ENCODE measurements at places on chromosomes 4 and X.

- no peak for DNase-seq
These were observed 659.8 kb upstream of the MAGEB2 start for GRCh38 chrX:29555465-29556091.

- no peak for DNase-seq
These were observed 140.8 kb upstream of the AGA start for GRCh38 chr4:177582992-177583391.

DNA sequence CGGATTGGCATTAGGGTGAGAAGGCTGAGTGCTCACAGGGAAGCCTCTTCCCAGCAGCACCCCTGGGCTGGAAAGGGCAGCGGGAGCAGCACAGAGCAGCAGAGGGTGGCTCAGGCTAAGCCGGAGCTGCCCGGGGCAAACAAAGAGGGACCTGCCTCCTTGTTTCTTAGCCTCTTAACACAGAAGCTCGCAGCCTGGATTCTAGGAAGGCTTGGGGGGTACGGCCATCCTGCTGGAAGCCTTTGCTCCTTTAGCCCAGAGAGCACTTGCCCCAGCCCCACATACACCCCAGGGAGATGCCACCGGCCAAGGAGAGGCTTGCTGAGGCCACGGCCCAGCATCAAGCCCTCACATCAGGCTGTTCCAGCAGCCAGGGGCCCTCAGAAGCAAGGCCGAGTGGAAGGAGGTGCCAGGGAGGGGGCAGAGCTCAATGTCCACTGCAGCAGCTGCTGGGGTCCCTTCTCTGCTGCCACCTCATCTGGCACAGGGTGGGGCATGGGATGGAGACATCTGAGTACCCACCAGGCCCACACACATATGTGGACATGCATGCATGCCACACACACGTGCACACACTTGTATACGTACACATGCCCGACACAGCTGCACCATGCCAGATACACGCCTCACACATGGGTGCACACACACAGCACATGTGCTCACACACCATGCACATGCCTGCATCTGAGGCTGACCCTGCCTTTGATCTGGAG is 20.3 kb upstream of the SPON2 start:
- no peak for DNase-seq

DNA sequence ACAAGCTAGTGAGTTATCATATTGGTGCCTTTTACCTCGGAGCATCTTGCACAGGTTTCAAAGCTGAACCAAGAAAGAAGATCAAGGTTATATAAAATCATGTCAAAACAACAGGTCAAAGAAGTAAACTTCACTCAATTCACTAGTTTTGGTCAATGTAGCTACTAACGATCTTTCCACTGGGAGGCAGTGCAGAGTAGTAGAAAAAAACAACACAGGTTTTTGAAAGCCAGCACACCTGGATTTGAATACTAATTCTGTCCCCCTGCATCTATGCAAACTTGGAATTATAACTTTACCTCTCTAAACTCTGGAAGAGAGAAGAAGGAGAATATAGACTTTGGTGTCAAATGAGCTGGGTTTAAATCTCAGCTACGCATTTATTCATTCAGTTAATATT is 266.1 kb downstream of the GRIA3 start:
- no peak for DNase-seq

GRCh38 chr4:70943114-70943513 is 40.9 kb downstream of the MOB1B start:
- no peak for DNase-seq

DNA sequence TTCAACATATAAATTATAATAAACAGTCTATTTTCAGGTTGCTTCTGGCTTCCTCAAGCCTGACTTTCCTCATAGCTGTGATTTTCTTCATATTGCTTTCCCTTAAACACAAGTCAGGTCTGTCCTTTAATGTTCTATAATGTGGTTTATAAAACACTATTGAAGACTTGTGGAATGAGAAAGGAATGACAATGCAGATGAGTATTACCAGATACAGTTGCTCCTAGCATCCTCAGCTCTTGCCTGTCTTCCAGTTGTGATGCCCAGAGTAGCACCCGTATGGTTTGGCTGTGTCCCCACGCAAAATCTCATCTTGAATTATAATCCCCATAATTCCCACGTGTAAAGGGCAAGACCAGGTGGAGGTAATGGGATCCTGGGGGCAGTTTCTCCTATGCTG is 265.7 kb upstream of the BOD1L1 start:
- no peak for DNase-seq

DNA sequence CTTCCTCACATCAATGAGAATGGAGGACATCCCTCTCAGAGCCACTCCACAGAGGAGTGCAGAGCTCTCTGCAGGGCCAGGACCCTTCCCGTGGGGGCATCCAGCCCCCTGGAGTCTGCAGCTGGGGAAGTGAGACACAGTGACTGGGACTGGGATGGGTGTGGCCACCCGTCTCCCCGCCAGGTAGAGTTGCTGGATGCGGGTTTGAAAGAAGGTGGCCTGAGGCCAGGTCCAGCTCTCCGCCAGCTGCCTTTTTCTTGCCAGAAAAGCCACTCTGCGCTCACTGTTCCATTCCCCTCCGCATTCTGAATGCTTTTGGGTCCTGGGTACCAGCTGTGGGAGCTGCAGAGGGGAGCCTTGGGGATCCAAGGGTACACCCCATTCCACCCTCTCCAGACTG is 82.6 kb downstream of the ABLIM2 start:
- DNase-seq, result no peak

GRCh38 chrX:110435196-110435595 is 76.5 kb downstream of the RTL9 start:
- no peak for DNase-seq

GRCh38 chr4:155943605-155944291 is 9.9 kb downstream of the CTSO start:
- DNase-seq, result no peak

DNA sequence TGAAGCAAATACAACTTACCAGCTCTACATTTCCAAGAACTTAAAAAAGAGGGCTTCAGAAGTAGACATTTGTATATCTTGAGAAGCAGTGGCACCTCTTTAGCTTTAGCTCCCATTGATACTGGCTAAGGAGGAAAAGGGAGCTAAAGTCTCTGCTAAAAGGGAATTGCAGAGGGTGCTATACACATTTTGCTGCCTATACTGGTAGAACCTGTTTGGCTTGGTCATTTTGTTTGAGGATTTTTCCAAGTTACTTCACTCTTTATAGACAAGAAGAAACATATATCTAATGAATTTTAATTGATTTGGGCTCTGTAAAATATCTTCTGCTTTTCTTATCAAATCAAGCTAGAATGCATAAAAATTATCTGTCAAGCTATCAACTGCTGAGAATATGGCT is 11.8 kb downstream of the PAPSS1 start:
- DNase-seq, result no peak

DNA sequence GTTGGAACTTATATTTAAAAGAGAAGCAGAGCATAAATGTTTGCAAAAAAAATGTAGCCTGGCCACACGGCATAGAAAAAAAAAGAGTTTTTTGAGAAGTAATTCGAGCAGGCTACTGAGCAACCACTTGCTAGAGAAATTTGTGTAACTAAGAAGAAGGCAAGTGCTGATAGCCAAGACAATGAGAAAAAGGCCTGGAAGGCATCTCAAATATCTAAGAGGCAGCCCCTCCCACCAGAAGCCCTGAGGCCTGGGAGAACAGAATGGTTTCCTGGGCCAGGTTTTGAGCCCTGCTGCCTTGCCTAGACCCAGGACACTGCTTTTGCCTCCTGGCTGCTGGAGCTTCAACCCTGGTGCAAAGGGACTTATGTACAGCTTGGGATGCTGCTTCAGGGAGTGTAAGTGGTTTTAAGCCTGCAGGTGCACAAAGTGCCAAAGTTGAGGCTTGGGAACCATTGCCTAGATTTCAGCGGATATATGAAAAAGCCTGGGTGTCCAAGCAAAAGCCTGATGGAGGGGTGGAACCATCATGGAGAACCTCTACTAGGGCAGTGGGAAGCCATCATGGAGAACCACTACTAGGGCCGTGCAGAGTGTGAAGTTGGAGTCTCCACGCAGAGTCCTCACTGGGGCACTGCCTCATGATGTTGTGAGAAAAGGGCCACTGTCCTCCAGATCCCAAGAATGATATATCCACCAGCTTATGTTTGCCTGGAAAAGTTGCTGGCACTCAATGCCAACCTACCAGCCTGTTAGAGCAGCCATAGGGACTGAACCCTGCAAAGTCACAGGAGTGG is 9.7 kb downstream of the TECRL start:
- no peak for DNase-seq

DNA sequence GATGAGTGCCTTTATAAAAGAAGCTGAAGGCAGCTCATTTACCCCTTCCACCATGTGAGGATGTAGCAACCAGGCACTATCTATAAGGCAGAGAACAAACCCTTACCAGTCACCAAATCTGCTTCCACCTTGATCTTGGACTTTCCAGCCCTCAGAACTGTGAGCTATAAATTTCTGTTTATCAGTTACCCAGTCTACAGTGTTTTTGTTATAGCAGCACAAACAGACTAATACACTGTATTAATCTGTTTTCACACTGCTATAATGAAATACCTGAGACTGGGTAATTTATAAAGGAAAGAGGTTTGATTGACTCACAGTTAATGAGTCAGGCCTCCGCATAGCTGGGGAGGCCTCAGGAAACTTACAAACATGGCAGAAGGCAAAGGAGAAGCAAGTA is 91.2 kb downstream of the SOWAHB start:
- no peak for DNase-seq

DNA sequence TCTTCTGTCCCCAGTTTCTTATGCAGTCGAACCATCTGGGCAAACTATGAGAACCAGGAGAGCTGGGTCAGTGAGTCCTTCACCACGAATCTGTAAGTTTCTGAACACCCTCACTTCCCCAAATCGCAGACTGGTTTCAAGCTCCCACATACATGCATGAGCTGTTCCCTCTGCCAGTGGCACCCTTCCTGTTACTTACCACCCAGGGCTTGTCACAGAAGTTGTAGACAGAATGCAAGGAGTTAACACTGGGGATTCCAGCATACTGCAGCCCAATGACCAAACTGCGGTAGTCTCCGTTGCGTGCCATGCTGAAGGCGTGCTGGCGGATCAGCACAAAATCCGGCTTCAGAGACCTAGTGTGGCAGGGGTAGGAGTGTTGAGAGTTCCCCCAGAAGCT is 14.6 kb downstream of the SYN1 start:
- no peak for DNase-seq

GRCh38 chrX:16014171-16014570 is 109.2 kb upstream of the GRPR start:
- no peak for DNase-seq

DNA sequence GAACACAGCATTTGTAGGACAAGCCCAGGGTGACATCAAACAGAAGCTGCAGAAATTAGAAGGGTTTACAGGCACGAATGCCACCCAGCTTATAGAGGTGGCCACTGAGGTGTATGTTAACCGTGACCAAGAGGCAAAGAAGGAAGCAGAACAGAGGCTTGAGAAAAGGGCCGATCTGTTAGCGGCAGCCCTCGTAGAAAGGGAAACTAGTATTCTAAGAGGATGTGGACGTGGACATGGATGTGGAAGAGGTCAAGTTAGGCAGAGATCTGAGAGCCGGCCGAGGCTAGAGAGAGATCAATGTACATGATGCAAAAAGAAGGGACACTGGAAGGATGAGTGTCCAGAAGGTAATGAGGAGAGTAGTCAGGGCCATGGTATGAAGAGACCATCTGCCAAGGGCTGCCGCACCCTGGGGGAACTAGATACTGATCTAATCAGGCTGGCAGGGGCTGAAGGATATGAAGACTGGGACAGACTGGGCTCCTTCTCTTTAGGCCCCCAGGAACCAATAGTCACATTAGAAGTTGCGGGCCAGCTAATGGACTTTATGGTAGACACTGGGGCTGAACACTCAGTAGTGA is 27.5 kb downstream of the LIAS start:
- DNase-seq, result no peak

GRCh38 chr4:8591114-8591513 is 1.5 kb upstream of the CPZ start:
- no peak for DNase-seq

- no peak for DNase-seq
These were observed 678.3 kb upstream of the NR3C2 start for GRCh38 chr4:149120331-149121022.

DNA sequence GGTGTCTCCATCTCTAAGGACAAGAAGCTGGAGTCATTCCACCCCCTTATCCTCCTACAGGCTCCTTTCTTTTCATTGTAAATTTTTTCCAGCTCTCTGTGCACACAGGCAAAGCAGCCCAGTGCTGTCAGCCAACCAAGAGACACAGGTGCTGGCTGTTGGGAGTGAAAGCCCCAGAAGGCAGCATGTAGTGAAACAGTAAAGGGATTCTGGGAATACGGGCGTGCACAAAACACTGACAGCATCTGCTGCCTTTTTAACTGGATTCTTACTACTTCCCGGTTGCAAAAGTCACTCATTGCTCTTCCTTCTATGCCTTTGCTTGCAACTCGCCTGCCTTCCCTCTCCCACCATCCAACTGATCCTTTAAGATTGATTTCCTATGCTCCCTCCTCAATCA is 208.6 kb upstream of the PRPS2 start:
- no peak for DNase-seq

- no peak for DNase-seq
These were observed 136.0 kb downstream of the STOX2 start for GRCh38 chr4:184041156-184041555.

DNA sequence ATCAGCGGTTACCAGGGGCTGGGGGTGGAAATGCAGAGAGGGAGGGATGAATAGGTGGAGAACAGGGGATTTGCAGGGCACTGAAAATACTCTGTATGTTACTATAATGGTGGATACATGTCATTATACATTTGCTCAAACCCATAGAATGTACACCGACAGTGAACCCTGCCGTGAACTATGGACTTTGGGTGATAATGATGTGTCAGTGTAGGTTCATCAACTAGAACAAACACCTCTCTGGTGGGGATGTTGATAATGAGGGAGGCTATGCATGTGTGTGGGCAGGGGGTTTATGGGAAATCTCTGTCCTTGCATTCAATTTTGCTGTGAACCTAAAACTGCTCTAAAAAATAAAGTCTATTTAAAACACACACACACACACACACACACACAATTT is 11.5 kb downstream of the HPSE start:
- no peak for DNase-seq

Measured in AG04449 (cell line).